ENCODE measurements at places on chromosomes 12 and 14. TPM values are rescaled to one million over a fixed set of nuclear protein-coding genes. Genes with fewer than 3 reads are reported as not detected.

Gene GPRC5A
- total RNA-seq = 4.5 TPM

Gene GLIPR1L2
- total RNA-seq = 0.69 TPM

DNA sequence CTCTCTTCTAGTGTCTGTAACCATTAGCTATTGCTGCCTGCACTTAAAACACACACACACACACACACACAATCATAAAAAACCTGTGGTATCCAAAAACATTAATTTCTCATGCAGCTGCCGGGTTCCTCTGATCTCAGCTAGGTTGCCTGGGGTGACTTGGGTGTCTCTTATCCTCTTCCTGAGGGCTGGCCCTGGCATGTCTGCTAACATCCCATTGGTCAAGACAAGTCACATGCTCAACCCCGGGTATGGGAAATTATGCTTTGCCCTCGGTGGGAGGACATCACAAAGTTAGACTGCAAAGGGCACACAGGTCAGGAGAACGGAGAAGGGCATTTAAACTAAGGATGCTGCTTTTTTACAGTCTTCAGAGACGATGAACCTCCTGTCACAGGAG lies 55.7 kb downstream of the TRPV4 start:
- no peaks in the 10 kb centered on the region for H3K36me3 ChIP-seq
- no peak overlapping the region for H3K27ac ChIP-seq
- peaks cover 4% of the 10 kb centered on the region for H3K4me1 ChIP-seq
- H3K27me3 ChIP-seq = no peaks in the 10 kb centered on the region
- DNase-seq = no peak

GRCh38 chr12:110670161-110670701 lies 18.7 kb downstream of the HVCN1 start:
- no peak overlapping the region for H3K27ac ChIP-seq
- peaks cover 21% of the 10 kb centered on the region for H3K36me3 ChIP-seq
- no peak overlapping the region for H3K4me3 ChIP-seq

DNA sequence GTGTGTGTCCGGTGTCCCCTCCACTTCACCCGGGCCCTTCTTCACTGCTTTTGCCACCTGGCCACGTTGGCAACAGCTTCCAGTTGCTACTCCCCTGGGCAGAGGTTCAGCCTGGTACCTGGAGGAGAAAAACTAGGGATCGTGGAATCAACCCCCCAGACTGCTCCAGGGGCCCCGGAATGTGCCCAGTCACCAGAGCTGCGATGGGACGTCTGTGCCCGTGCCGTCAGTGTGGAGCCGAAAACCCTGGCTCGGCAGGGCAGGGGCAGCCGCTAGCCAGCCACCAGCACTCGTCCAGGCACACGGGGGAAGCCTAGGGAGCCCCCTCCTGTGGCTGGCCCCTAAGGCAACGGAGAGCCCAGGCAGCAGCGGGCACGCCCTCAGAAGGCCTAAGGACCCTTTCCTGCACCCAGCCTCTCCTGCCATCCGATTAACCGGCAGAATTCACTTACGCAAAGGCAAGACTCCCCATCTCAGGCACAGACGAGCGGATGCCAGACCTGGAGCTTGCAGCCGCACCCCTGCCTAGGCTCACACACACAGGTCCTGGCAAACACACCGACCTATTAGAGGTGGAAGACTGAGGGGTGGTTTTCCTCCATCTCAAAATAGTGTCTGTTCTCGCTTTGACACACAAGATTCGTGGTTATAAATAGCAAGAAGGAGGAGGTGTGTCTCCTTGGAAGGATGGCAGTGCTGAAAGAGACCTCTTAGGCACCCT lies 62.6 kb downstream of the FBXL14 start:
- peaks cover 13% of the 10 kb centered on the region for H3K4me1 ChIP-seq
- peak overlapping the region; percentile 37 for H3K4me3 ChIP-seq
- peaks cover 91% of the 10 kb centered on the region for H3K27me3 ChIP-seq

GRCh38 chr12:53476769-53477209 lies 22.5 kb downstream of the MAP3K12 start:
- H3K27ac ChIP-seq = no peak overlapping the region
- no peaks in the 10 kb centered on the region for H3K27me3 ChIP-seq
- no peak overlapping the region for H3K4me3 ChIP-seq
- DNase-seq = no peak
- H3K4me1 ChIP-seq = peaks cover 68% of the 10 kb centered on the region

GRCh38 chr12:124862768-124863415 lies 772 bp downstream of the SCARB1 start:
- no peak for DNase-seq
- H3K4me3 ChIP-seq = peak overlapping the region; percentile 90
- no peaks in the 10 kb centered on the region for H3K36me3 ChIP-seq
- peak overlapping the region; percentile 79 for H3K27ac ChIP-seq

- no peaks in the 10 kb centered on the region for H3K27me3 ChIP-seq
- no peaks in the 10 kb centered on the region for H3K4me1 ChIP-seq
- no peak overlapping the region for H3K4me3 ChIP-seq
- DNase-seq = no peak
- no peaks in the 10 kb centered on the region for H3K36me3 ChIP-seq
These were observed 71.8 kb downstream of the ACACB start for GRCh38 chr12:109188108-109188712.

GRCh38 chr12:132075026-132075713 lies 68.9 kb downstream of the DDX51 start:
- no peaks in the 10 kb centered on the region for H3K36me3 ChIP-seq
- H3K4me1 ChIP-seq = peaks cover 28% of the 10 kb centered on the region
- no peak overlapping the region for H3K27ac ChIP-seq
- H3K4me3 ChIP-seq = no peak overlapping the region

Gene ANKRD33
- not detected for total RNA-seq

Gene RNASE2
- total RNA-seq = 7.8 TPM

DNA sequence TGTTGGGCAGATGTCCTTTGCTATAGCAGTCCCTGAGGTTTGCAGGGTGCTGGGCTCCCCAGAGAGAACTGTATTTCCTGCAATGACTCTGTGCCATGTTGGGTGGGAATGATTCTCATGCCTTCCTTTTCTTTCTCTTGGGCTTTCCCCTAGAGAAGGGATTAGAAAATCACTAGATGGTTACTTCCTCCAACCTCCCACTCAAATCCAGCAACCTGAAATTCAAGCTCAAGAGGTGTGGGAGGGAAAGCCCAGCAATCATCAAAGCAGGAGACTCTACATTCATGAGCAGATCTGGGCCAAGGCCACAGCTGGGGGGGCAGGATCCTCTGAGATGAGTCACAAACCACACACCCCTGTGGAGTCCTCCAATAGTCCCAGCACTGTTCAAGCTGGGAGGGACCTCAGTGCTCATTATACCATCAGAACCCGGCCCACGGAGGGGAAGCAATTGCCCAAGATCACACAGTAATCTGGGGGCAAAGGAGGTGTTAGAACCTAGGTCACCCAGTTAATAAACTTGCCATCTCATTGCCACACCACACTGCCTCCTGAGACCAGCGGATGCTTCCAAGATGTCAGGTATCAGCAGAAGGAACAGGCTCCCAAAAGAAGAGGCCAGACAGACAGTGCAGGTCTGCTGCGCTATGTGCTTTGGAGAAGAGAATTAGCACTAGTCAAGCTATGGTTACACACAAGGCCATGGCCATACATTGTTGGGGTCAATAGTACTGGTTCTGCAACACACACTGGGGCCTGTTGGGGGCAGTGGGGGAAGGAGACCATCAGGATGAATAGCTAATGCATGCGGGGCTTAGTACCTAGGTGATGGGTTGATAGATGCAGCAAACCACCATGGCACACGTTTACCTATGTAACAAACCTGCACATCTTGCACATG lies 65.7 kb downstream of the TTC9 start:
- no peaks in the 10 kb centered on the region for H3K36me3 ChIP-seq
- DNase-seq = no peak
- no peak overlapping the region for H3K4me3 ChIP-seq

GRCh38 chr14:74863274-74863673 lies 12.7 kb downstream of the PROX2 start:
- H3K27me3 ChIP-seq = no peaks in the 10 kb centered on the region
- DNase-seq = no peak
- no peak overlapping the region for H3K4me3 ChIP-seq
- H3K27ac ChIP-seq = no peak overlapping the region

DNA sequence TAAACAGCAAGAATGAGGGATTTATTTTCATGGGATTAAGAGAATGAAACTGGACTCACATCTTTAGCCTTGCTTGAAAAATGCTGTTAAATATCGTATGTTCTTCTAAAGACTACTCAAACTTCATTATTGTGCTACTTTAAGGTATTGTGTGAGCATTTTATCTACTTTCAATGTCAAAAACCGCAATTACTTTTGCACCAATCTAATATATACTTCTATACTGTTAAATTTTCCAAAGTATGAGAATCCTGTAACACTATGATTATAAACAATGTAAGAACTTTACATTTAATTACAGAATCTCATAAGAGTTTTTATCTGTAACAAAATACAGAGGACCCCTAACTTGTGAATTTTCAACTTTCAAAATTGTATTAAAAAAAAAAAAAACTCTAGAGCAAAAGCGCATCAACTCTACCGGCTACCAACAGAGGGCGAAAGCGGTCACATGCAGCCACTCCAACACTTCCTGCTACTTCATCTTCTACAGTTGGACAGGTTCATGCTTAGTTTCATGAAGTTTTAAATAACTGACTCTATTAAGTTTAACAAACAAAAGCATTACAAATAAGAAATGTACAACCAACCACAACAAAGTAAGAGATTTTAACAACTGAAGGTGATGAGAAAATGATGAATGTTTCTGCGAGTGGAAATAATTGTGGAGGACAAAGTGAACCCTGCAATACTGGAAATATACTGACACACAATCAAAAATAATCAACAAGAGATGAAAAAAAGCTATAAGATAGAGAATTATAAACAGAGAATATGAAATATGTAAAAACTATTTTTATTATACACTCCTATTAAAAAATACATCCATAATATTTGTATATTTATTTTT lies 210.9 kb downstream of the MED13L start:
- H3K4me3 ChIP-seq = no peak overlapping the region
- peaks cover 42% of the 10 kb centered on the region for H3K4me1 ChIP-seq
- H3K27ac ChIP-seq = no peak overlapping the region
- H3K36me3 ChIP-seq = no peaks in the 10 kb centered on the region
- DNase-seq = peak; percentile 24
- no peaks in the 10 kb centered on the region for H3K27me3 ChIP-seq

DNA sequence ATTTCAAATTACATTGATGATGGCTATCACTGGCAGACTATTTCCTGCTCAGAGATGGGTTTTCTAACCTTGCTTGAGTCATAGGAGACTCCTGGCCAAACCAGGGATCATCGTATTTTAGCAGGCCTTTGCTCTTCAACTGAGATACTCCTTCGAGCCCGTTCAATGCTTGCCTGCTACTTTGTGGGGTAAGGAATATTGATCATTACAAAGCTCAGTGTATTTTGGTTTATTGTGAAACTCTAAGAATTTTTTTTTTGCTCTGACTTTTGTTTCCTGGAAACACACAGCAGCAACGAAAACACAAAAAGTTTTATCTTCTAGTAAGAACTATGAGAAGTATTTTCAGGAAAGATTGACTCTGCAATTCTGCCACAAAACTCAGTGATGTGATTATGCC lies 4.1 kb downstream of the GPRC5D start:
- no peak for DNase-seq
- H3K4me3 ChIP-seq = no peak overlapping the region
- no peak overlapping the region for H3K27ac ChIP-seq
- H3K36me3 ChIP-seq = no peaks in the 10 kb centered on the region
- no peaks in the 10 kb centered on the region for H3K4me1 ChIP-seq

DNA sequence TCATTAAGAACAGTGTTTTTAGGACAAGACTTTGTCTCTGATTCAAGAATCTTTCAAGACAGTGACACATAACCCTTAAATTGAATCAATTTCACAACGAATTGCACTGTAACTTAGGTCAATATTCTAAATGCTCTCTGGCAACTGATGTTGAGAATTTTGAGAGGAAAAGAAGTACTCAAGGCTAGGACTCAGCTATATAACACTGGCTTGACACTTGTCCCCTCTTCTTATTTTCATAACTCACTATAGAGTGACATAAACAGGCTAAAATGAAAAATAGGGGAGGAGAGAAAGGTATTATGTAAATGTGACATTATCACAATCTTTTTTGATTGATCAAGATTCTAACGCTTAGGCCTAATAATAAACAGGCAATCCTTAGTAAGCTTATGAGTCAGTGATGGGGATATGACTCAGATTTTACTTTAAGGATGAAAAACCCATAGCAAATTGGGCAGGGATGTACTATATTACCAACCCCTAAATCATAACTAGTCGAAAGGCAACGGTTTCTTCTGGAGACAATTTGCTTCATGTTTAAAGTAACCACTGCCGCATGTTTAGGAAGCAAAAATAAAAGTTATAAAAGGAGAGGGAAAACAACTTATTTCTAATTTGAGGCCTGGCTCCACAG lies 10.9 kb downstream of the BTG1 start:
- H3K27me3 ChIP-seq = no peaks in the 10 kb centered on the region
- no peak for DNase-seq
- peak overlapping the region; percentile 99 for H3K27ac ChIP-seq
- H3K4me3 ChIP-seq = no peak overlapping the region
- peaks cover 64% of the 10 kb centered on the region for H3K4me1 ChIP-seq

DNA sequence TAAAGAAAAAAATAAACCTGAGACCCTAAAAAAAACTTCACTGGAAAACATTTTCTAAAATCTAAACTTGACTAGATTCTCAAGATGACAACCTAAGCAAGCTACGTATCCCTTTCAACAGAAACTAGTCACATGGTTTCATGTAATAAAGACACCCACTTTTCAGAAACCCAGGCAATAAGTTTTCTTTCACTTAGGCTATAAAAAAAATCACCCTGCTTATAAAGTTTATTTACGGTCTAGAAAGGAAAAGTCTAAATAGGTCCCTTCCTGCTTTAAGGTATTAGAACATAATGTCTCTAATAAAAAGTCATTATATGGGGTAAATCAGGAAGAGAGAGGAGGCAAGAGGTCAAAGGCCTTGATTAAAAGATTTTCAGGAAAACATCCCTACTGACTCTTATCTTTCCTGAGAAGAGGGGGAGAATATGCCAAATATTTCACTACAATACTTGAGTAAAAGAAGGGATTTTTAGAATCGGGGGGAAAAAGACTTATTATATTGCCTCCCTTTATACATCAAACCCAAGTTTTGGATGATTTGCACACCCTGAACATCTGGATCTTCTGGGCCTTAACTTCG lies 9.5 kb downstream of the CLIP1 start:
- no peaks in the 10 kb centered on the region for H3K27me3 ChIP-seq
- DNase-seq = no peak
- H3K4me3 ChIP-seq = no peak overlapping the region
- H3K4me1 ChIP-seq = no peaks in the 10 kb centered on the region
- no peak overlapping the region for H3K27ac ChIP-seq
- H3K36me3 ChIP-seq = no peaks in the 10 kb centered on the region

Gene CCDC196
- total RNA-seq = not detected
